H54 (cell line): ENCODE measurements at places on chromosomes 5 and 9.

DNA sequence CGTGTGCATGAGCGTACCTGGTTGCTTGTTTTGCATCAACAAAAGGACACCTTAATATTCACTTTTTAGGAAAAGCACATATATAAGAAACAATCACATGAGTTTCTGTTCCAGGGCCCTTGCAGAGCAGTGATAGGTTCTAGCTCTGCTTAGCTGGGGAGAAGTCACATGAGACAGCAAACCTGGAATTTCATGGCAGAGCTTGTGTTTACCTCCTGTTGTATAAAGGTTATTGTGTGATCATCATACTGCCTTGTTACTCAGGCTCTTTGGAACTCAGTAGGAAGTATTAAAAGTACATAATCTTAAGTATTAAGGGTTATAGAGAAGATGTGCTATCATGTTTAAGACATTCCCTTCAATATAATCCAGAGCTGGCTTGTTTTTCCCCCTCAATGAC, 18.0 kb upstream of the VLDLR start:
- DNase-seq = no peak

DNA sequence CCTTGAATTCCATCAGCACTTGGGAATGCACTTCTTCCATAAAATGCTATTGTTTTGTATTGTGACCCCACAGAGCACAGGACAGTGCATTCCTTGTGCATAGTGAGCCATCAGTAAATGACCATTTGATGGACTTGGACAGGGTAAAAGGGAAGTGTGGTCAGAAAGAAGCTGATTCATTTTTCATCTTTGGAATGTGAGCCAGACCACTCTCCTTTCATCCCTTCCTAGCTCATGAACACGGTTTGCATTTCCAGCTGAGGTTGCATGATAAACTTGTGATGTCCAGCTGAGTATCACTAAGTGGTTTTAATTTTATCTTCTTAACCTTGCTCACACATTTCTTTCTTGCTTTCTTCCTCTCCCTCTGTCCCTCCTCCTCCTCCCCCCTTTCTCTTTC, 101.3 kb downstream of the NUDT12 start:
- peak; percentile 15 for DNase-seq

- no peak for DNase-seq
Observed at GRCh38 chr9:130327070-130327780, 61.7 kb downstream of the HMCN2 start.

GRCh38 chr5:133635051-133635450, 22.7 kb upstream of the FSTL4 start:
- DNase-seq = peak; percentile 43

DNA sequence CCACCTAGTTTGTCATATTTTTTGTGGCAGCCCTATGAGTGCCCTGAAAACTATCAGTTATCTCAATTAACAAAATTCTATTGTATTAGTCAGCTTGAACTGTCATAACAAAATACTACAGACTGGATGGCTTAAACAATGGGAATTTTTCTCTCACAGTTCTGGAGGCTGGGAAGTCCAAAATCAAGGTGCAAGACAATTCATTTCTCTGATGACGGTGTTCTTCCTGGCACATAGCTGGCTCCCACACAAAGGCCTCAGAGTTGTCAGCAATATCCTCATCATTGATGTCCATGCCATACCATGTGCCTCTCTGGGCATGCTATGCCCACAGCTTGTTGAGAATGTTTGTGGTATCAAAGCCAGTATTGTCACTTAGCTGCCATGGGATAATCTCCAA, 691.9 kb downstream of the NR2F1-AS1 start:
- DNase-seq = no peak

DNA sequence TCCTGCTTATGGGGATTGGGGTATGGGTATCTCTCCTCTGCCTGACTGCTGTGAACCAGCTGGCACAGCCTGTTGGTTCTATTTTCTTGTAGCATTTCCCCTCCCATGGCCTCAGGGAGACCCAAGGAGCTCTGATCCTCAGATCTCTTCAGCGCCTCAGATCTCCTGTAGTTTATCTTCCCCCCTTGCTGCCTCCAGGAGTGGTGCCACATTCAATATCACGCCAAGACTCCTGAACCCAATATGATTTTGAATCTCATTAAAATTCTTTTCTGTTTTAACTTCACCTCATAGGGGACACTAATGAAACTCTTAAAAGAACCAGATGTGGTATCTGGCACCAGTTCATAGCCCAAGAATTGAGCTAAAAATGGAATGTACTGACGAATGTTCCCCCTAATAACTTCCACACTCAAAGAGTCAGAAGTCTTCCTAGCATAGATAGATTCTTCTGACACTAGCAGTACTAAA, 59.6 kb upstream of the LIFR start:
- DNase-seq = no peak

DNA sequence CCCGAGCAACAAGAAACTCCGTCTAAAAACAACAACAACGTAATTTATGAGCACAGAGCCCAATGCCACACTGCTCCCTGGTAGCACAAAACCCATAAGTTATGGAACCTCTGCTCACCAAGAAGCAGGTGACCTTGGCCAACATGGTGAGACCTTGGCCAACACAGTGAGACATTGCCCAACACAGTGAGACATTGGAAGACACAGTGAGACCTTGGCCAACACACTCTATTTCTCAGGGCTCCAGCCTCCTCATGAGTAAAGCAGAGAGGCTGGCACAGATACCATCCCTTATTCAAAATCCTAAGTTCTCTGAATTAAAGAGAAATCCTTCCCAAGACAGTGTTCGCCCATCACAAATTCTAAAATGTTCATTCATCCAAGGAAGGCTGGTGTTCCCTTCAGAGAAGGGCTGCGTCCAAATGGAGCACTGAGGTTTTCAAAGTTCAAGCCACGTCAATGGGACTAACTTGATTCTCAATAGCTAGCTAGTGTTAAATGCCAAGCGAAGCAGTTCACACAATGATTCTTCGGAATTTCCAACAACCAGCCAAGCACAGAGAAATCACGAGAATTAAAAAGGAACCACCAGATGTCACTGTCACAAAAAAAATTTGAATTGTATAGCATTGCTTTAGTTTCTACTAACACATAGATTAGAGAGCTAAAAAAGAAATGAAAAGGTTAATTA, 29.5 kb downstream of the TTC39B start:
- no peak for DNase-seq

- DNase-seq = no peak
Observed at GRCh38 chr5:91018200-91018599, 364.9 kb downstream of the ARRDC3 start.

- no peak for DNase-seq
Observed at GRCh38 chr9:109451311-109452025, 46.6 kb downstream of the PTPN3 start.

- no peak for DNase-seq
Observed at GRCh38 chr5:111954516-111955395, 197.8 kb upstream of the NREP start.

- no peak for DNase-seq
Observed at GRCh38 chr5:179825655-179826182, 5.0 kb downstream of the SQSTM1 start.

DNA sequence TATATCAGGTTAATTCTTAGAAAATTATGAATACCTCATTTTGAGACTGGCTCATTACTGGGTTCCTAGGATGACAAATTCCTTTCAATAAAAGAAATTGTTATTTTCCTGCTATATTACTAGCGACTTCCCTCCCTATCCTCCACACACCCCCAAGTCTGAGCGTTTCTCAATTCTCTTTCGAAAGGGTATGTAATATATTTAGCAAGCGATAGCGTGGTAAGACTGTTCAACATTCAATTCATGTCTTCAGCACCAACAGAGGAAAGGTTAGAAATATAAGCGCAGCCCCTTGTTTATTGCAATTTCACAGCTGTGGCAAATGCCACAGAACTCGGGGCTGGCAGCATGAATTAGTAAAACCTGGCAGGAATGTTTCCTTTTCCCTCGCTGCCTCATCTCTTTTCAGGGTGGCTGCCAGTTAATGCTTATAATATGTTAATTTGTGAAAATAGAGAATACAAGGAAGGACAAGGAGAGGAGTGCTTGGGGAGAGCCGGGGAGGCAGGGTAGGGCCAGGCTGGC, 152.7 kb upstream of the TBCA start:
- DNase-seq = no peak

DNA sequence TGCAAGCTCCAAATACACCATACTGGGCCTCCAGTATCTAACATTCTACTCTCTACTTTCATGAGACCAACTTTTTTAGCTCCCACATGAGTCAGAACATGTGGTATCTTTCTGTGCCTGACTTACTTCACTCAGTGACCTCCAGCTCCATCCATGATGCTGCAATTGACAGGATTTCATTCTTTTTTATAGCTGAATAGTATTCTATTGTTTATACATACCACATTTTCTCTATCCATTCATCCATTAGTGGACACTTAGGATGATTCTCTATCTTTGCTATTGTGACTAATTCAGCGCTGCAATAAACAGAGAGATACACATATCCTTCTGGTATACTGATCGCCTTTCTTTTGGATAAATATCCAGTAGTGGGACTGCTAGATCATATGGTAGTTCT, 68.5 kb downstream of the EPB41L4A start:
- DNase-seq = no peak

DNA sequence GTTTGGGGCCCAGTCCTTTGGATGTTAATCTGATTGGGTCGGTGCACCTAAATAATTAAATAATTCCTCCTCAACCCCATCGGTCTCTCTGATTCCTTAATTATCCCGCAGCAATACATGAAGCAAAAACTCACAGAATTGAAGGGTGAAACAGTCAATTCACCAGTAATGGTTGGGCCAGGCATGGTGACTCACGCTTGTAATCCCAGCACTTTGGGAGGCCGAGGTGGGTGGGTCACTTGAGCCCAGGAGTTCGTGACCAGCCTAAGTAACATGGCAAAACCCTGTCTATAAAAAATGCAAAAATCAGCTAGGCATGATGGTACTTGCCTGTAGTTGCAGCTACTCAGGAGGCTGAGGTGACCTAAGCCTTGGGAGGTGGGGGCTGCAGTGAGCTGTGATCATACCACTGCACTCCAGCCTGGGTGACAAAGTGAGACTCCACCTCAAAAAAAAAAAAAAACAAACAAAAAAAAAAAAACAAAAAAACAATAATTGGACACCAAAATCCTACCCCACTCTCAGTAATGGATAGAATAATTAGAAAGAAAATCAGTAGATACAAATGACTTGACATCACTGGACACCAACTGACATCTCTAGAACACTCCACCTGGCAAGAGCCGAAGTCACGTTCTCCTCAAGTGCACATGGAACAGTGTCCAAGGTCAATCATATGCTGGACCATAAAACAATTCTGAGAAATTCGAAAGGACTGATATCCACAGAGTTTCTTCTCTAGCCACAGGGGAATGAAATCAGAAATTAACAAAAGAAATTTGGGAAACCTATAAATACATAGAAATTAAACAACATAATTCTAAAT, 5.3 kb downstream of the ABO start:
- no peak for DNase-seq

DNA sequence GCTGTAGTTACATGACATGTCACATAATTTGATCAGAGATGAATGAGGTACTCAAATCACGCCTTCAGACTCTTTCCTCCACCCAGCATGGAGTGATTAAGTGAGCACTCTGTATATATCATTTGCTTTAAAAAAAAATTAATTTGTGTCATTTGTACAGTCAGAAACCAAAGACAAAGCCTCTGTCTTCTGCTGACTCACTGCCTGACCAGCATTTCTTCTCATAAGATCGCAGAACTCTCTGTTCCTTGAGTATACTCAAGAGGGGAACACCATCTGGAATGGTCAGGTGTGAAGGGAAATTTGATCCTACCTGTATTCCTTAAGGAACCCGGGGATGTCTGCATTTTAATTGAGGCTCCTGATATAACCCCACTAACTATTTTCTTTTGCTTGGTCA, 254.4 kb downstream of the FAM114A2 start:
- DNase-seq = no peak

GRCh38 chr5:112923148-112923917, 1.3 kb upstream of the REEP5 start:
- no peak for DNase-seq

DNA sequence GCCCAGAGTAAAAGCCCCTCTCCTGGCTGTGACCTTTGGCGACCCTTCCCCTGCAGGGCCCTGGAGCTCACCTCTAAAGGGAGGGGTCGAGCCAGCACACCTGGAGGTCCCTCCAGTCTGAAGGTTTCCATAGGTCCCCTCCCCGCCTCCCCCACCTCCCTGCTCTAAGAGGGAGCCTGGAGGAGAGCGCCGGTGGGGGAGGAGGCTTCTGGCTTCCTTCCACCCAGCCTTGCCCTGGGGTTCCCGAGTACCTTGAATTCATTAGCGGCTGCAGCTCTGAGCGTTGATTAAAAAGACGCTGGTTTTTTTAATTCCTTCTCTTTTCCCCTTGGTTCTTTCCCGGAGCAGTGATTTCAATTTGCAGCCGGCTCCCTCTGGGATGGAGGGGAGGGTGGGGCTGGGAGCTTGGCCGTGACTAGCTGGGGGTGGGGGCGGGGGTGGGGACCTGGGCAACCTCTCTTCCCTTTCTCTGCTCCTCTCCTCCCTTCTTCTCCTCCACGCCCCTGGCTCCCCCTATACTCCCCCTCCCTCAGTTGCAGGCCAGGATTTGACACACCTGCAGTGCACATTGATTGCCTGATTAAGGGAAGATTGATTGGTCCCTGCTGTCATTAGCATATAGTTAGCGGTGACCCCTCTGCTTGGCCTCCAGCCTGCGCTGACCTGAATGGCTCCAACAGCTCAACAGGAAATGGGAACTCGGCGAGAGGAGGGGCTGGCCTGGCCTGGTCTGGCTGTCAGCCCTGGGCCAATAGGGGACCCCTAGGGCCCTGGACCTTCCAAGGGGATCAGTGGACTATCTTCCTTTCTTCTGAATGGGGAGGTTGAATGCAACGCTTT, 67.5 kb upstream of the RAPGEF1 start:
- no peak for DNase-seq

GRCh38 chr5:56294354-56294753, 61.2 kb upstream of the ANKRD55 start:
- no peak for DNase-seq

GRCh38 chr5:69468631-69469030, 24.0 kb upstream of the OCLN start:
- DNase-seq = no peak

- DNase-seq = no peak
Observed at GRCh38 chr5:76082772-76083554, at the start of gene SV2C. TSS of gene SV2C (plus strand) at chr5:76083383. CDS start at chr5:76131751, 48,368 bp downstream.

GRCh38 chr5:168612123-168612522, 33.0 kb upstream of the PANK3 start:
- DNase-seq = no peak

GRCh38 chr5:127369796-127370195, 79.2 kb downstream of the MEGF10 start:
- no peak for DNase-seq
